ENCODE measurements at places on chromosomes 1 and 21.

DNA sequence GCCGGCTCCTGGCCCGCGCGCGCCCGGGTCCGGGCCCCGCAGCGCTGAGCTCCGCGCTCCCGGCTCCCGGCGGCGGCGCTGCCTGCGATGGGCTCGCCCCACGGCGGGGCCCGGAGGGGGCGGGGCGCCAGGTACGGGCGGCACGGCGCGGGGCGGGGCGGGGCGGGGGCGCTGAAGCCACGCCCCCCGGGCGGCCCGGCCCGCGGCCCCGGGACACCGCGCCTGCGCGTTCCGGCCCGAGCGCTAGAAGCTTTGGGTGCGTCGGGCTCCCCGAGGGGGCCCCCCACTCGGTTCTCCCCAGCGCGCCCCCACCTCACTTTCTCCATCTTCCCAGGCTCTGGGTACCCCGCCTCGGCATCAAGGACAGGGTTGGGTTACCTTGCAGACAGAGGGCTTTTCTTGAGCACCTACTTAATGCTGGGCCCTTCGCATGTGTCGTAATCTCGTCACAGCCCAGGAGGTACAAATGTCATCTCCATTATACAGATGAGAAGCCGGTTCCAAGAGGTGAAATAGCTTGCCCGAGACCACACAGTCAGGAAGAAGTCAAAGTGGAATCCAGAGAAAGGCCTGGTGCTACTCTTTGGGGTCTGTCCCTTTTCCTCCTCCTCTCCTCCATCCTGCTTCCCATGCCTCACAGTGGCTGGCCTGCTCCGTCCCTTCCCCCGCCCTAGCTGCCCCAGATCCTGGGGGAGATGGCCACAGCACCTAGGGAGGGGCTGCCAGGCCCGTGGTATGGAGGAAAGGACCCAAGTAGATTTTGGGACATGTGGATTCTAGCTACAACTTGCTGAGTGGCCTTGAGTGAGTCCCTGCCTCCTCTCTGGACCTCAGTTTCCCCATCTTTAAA lies 46.5 kb downstream of the RAP1GAP start:
- peak; percentile 32 for DNase-seq

- DNase-seq, result no peak
Observed at GRCh38 chr1:115193046-115193828, 103.9 kb upstream of the TSPAN2 start.

- no peak for DNase-seq
Observed at GRCh38 chr1:212242985-212243308, 42.3 kb upstream of the PPP2R5A start.

GRCh38 chr1:113190078-113190477 lies 117.1 kb downstream of the LRIG2 start:
- DNase-seq, result no peak

DNA sequence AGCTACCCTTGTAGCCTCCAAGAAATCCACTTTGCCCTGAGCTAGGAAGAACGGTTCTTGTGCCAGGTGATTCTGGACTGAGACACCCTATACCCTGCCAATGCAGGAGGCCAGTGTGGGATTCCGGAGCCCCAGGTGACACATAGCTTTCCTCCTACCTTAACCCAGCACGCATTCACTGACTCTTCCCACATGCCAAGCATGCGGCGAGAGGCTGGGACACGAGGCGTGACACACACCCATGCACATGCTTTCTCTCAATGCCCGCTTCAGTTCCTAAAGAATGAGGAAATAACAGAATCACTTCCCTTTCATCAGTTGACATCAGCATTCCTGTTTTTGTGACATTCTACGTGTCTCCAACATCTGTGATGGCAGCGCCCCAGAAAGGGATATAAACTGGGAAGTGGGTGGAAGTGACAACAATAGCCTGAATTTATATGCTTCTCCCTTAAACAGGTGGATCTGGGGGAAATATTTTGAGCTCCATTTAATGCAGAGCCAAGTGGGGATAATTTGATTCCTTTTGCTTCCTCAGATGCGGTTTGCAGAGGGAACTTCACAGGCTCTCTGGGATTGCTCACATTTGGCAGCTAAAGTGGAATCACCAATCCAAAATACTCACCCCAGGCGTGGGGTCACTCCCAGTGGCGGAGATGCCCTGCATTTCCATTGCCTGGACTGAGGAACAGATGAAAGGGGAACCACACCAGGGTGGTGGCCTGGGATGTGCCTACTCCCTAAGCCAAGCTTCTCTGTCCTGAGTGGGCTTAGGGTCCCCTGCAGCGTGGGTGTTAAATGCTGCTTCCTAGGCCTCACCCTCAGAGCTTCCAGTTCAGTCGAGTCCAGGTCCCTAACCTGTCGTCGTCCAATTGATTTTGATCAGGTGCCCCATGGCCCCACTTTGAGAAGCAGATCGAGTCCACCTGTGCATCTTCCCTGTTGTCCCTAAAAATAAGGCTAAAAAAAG lies 445.1 kb downstream of the SIPA1L2 start:
- no peak for DNase-seq

DNA sequence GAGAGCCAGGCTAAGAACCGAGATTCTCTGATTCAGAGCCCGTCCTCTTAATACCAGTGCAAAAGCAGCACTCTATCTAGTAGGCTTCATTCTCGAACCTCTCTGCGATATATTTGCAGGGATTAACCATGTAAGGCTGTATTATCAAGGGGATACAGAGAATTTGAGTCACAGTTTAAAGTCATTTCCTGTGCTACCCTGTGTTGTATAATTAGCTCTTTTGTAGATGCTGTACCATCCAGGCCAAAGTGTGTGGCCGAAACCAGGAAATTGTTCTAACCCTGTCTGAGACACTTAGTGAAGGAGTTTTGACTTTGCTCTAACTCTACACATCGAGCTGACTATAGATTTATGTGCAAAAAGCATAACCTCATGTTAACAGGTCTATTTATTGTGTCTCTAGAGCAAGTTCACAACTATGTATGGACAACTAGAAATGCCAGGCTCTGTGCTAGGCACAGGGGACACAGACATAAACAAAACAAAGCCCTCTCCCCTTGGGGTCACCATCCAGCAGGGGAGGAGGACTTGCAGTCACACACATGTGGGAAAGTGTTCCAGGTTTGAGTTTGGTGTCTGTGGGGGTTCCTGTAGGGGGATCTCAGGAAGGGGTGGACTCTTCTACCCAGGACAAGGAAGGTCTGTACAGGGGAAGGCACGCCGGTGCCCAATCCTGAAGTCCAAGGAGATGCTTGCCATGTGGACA lies 182.2 kb downstream of the DHRS3 start:
- peak; percentile 6 for DNase-seq

DNA sequence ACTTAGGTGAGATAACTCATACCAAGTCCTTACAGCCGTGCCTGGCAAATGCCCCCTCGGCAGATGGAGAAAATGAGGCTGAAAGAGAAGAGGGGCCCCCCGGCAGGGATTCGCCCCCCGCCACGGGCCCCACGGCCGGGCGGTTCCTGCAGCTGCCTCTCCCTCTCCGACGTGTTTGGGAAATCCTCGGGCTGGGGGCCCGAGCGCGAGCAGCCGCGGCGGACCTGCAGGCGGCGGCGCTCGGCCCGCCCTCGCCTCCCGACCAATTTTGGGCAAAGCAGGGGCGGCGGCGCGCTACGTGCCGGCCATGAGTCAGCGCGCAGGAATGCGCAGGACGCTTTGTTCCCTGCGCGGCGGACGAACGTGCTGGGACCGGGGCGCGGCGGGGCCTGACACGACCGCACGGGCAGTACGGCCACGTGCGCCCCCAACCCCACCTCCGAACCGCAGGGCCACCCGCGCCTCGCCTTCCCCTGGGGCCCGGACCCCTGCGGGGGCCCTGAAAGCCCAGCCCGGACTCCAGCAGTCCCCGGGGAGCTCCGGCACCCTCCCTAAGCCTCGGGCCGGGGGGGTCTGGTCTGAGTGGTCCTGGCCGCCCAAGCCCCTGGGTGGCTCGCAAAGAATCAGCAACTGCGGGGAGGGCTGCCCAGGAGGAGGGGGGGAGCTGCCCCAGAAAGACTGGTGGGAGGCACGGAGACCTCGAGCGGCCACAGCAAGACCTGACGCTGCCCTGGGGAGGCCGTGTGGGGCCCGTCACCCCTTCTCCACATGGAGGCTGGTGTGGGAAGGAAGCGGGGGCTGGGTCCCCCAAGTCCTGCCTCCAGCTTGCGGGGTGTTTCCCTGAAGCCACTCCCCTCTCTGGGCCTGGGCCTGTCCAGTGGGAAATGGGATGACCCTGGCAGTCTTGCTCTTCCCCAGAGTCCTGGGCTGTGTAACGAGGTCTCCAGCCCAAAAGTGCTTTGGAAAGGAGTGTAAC lies 11.9 kb upstream of the EDN2 start:
- no peak for DNase-seq

GRCh38 chr1:53738205-53739108 lies 507 bp downstream of the GLIS1 start:
- DNase-seq, result no peak

DNA sequence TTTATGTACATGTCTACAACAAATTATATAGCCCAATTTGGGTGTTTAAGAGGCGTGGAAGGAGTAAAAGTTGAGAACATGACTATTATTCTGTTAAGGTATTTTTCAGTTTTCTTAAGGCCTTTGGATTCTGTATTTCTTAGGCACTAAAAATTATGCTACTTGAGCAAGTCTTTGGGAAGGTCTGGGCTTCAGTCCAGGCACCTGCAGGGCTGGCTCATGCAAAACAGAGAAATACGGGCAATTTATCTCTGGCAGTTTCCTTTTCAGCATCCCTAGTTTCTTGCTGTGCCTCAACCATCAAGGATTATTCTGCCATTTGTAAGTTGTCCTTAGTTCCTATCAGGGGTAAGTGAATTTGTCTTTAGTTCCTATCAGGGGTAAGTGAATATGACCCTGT lies 358.8 kb upstream of the B3GALT2 start:
- no peak for DNase-seq

- no peak for DNase-seq
Observed at GRCh38 chr1:170604065-170604464, 59.9 kb upstream of the PRRX1 start.

DNA sequence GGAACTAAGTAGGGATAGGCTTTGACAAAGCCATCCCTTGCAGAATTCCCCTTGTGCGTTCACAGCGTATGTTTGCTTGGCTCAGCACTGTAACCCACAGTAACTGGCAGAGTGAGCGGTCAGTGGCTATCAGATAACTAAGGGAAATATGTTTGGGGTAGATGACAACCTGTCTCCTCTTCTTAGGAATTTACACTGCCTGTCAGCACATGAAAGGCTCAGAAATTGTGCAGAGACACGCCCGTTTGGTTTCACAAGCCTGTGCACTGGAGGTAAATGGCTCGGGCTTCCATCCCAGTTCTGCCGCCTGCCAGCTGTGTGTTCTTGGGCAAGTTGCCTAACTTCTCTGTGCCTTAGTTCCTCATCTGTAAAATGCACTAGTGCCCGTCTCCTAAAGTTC lies 101.2 kb downstream of the PRDM2 start:
- DNase-seq, result no peak

DNA sequence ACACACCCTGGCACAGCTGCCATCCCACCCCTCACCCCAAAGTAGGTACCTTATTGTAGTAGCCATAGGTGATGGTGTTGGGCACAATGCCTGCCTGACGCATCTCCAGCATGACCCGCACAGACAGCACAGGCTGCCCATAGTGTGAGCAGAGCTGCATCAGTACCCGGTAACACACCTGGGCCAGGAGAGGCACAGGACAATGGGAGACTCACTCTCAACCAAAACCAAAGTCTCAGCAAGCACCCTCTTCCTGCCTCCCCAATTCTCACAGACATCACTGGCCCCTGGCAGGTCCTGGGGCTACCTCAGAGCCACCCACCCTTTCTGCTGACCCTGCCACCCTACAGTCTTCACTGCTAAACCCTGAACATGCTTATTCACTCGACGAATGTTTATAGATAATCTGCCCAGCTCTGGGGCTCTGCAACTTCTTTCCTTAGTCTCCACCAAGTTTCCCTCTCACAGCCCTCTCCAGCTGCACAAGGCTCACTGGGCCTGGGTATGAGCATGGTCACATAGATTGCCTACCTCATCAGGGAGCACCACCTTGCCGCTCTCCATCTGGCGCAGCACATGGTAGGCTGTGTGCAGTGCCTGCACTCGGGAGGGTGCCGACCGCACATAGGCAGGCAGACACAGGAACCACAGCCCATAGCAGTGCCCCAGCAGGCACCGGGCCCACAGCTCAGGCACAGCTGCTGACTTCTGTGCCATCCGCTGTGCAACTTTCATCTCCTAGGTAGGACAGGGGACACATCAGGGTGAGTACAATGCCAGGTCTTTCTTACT lies 10.3 kb downstream of the DENND4B start:
- no peak for DNase-seq

DNA sequence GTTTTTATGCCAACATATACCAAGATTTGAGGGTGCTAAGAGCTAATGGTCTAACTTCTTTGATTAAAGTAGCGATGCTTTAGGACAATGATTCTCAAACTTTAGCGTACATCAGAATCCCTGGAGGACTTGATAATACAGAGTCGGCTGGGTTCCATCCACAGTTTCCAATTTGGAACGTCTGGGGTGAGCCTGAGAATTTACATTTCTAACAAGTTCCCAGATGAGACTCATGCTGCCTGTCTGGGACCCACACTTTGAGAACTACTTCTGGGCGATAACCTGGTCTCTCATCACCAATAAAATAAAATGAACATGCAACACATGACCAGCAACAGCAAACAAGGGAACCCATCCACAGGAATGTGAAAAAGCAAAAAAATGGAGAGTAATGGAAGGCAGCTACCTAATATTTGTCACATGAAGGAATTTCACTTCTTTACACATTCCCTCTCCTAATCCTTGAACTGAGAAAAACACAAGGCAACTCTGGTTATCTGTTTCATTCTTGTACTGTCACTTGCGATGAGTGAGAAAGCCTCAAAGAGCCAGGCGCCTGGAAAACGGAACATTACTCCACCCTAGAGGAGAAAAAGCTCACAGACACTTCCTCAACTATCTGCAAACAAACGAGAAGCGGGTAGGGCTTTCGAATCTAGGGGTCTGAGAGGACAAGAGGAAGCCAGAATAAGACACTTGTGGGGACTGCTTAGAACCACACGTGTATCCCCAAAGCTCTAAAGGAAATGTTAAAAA lies 14.0 kb downstream of the HSF2BP start:
- DNase-seq, result peak; percentile 44

Measured in CD4-positive, alpha-beta T cell treated with Interferon gamma for 1 hour (primary cell).